ENCODE measurements at places on chromosomes 16 and 17.

DNA sequence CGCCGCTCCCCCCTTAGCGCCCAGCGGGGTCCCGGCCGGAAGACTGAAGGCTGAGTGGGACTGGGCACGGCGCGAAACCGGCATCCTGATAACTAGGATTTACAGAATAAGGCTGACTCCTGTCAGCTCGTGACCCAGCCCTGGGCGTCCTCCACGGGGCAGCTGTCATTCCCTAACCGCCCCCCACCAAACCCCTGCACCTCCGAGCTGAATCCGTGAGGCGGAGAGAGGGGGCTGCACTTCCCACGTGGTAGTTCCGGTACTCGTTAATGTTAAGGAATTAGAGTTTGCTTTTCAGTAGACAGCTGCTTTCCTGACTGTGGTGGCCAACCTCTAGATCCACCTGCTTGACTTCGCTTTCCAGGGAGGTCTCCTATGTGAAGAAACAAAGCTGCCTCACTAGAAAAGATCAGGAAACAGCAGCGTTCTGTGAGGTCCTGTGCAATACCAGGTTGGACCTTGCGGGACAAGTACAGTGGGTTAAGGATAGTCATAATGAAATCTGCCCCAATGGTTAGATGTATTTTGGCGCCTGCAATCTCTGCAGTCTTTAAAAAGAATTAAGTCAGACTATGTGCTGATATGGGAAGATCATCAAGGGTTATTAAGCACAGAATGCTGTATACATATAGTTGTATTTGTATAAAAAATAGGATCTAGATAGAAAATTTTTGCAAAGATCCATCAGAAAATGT is 1.1 kb upstream of the WBP2 start:
- peak; percentile 56 for DNase-seq

- no peak for DNase-seq
Measured at GRCh38 chr16:76670125-76670857, 393.1 kb downstream of the CNTNAP4 start.

GRCh38 chr16:62720651-62721050 is 684.4 kb upstream of the CDH8 start:
- DNase-seq, result no peak

DNA sequence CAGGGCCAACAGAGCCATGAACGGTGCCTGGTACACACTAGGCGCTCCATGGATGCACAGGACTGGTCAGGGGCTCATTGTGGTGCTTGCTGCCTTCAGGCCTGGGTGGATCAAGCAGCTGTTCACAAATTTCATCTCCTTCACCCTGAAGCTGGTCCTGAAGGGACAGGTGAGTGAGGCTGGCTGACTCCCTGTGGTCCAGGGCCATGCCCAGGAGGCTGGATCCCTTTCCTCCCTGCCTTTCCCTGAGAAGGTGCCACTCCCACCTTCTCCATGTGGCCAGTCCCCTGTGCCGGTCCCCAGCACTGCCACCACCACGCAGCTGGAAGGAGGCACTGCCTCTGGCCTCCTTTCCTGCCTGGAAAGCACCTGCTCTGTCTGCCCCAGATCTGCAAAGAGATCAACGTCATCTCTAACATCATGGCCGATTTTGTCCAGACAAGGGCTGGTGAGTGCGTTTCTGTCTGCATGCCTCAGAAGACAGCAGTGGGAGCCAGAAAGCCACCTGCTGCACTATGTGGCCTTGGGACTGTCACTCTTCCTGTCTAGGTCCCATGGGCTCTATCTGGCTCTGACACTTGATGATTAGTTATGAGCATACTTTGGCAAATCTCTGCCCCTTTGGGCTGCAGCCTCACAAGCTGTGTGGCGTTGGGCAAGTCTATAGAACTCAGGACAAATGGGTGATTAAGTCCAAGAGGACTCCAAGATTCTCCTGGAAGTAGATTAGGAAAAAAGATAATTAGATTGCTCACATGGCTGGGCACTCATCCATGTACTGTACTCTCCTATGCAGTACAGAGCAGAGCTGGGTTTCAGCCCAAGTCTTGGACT is 9.4 kb downstream of the CETP start:
- DNase-seq, result no peak

DNA sequence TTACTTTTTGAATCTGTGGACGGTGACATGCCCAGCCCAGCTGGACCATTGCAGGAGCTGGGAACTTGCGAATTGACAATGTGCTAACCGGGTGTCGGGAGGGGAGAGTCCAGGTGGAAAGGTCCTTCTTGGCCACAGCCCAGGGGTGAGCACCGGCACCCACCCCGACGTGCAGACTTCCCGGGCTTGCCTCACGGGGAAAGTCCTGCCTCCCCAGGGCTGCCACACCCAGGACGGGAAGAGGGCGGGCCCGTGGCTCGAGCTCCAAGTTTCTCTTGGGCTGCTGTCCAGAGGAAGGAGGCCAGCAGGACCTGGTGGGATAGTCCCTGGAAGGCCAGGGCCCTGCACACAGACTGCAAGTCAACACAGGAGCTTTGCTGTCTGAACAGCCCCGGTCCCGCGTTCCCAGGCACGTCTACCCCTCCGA is 17.7 kb downstream of the CARD14 start:
- DNase-seq, result no peak

- peak; percentile 69 for DNase-seq
Measured at GRCh38 chr16:62036101-62036801, at the start of gene CDH8. CDH8 (minus strand) TSS chr16:62036438; CDS start chr16:62021403, 15,035 bp downstream.

DNA sequence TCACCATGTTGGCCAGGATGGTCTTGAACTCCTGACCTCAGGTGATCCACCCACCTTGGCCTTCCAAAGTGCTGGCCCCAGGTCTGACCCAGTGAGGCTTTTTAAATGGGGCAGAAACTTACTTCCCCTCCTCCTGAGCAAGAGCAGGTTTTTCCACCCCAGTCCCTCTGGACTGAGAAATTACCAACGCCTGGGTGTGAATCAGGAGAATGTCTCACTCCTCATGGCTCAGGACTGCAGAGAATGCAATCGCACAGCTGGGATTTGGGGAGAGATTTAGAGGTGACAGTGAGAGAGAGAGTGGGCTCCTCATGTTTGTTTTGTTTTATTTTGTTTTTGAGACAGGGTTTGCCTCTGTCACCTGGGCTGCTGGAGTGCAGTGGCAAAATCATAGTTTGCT is 203.6 kb downstream of the RAB11FIP4 start:
- DNase-seq, result no peak

DNA sequence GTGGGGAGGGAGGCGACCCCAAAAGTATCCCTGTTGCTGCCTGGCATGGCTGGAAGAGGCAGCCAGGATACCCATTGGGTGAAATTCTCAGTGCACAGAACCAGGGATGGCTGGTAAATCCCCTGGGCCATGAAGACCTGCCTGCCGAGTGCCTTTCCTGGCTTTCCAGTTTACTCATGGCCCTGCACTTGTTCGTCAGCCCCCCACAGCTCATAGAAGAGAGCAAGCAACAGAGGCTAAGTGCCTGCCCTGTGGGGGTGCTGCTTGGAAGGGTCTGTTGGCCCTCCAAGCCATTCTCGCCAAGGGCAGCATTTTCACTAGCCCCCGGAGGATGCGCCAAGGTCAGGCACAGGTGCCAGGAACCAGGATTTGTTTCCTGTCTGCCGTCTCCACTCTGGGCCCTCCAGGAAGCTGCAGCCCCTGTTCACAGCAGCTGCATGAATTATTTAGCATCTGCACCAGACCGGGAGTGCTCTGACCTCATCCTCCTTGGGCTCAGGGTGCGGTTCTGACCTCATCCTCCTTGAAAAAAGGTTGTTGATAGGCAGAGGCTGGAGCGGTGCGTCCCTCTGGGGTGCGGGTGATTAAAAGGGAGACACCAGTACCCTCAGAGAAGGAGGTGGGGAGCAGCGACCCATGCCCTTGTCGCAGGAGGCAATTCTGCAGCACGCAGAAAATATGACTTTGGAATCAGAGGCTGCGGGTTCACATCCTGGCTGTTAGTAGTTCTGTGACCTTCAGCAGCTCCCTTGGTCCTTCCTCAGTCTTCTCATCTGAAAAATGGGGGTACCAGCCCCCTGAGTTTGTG is 14.2 kb upstream of the CD300A start:
- peak; percentile 66 for DNase-seq

GRCh38 chr17:74919440-74920305 is 3.4 kb downstream of the USH1G start:
- DNase-seq, result no peak

DNA sequence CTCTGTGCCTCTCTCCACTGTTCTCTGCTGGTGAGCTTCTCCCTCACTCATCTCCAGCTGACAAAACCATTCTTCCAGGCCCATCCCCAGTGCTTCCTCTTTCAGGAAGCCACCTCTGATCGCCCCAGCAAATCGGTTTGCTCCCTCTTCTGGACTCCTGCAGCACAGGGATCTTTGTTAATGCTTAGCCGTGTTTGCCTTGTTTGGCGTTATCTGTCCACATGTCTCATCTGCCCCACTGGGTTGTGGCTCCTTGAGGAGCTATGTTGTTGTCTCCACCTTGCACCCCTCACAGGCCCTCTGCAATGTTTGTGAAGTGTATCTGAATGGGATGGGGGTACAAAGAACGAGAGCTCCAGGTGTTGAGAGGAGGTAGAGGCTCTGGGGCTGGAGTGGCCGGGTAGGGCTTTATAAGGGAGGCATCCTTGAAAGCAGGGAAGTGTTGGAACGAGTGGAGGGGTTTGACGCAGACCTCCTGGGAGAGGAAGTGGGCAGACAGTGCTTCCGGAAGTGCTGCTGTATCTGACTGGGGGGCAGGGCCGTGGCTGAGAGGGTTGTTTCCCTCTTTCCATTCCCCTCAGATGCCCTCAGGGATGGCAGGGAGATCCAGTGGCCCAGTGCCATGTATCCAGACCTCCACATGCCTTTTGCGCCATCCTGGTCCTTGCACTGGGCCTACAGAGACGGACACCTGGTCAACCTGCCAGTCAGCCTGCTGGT is 27.8 kb downstream of the CASKIN2 start:
- DNase-seq, result no peak

- no peak for DNase-seq
Measured at GRCh38 chr16:50334106-50334975, 34.4 kb downstream of the BRD7 start.

DNA sequence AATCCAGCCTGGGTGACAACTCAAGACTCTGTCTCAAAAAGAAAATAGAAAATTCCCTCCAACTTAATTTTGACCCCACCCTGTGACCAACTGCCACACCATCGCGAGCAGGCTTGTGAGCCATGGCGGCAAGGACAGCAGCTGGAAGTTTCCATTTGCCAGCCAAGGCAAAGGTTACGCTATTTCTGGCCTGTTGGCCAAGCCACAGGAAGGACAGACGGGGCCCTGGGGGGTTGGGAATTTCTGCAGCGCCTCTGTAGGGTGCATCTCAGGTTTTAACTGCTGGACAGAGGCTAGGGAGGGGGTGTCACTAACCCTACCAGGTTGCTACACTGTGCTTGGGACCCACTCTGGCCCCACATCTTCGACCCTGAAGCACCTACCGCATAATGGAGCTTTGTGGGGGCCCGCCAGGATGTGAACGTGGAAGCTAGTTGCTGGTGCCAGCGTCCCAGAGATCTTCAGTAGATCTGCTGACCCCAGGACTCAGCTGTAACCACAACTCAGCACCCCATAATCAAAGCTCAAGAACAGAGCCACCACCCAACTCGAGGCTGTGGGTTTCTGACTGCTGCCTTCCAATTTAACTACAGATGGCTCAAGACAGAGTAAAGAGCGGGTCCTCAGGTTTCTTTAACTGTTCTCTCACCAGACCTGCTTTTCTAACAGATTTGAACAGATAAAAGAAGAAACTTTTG is 10.9 kb downstream of the KIFC3 start:
- DNase-seq, result peak; percentile 54

- no peak for DNase-seq
Measured at GRCh38 chr16:12868788-12869187, 32.6 kb upstream of the SHISA9 start.

GRCh38 chr16:12089492-12090150 is 113.1 kb downstream of the SNX29 start:
- peak; percentile 38 for DNase-seq

DNA sequence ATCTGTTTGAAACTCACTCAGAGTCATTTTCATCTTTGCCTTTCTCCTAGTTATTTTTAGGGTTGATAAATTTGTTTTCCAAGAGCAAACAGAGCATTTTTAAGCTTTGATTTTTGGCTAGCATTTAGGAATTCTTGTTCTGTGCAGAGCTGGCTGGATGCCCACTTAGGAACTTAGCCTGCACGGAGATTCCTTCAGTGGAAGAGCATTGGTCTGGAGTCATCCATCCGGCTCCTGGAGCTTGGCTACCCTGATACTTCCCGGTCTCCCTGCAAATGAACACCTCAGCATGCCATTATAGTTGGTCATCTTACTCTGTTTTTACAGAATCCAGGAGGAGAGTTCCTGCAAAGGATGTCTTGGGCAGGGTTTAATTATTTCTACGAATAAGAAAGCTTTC is 57.1 kb downstream of the SPECC1 start:
- DNase-seq, result peak; percentile 82

GRCh38 chr17:41071606-41072360 is 6.1 kb upstream of the KRTAP2-4 start:
- DNase-seq, result peak; percentile 66

DNA sequence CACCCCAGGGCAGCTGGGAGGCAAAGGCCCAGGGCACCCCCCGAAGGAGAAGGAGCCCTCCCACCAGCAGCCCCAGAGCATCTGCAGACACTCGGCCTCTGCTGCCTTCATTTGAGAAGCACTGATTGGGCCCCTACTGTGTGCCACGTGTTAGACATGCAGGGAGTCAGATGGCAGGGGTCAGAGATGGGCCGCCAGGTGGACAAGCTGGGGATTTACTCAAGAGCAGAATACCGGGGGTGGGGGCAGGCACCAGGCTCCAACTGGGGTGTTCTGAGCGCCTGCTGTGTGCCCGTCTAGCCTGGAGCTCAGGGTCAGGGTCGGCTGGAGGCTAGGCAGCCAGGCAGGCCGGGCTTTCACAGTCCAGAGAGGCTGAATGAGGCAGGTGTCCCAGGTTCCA is 18.7 kb downstream of the TPSG1 start:
- DNase-seq, result no peak

DNA sequence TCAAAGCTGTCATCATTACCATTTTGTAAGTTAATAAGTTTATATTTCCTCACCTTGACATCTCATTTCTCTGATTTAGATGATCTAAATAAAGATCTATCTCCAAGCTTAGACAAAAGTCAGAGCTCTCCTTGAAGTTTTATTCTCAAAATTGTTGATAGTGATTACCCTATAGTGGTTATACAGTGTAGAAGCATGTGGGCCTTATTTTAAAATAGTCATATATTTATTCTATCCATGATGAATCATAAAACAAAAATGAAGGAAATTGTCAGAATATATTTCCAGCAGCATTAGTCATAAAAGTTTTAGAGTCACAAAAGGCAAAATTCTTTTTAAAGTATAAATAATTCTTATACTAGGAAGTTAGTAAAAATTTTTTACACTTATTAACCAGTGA is 49.0 kb downstream of the RHOT1 start:
- no peak for DNase-seq

DNA sequence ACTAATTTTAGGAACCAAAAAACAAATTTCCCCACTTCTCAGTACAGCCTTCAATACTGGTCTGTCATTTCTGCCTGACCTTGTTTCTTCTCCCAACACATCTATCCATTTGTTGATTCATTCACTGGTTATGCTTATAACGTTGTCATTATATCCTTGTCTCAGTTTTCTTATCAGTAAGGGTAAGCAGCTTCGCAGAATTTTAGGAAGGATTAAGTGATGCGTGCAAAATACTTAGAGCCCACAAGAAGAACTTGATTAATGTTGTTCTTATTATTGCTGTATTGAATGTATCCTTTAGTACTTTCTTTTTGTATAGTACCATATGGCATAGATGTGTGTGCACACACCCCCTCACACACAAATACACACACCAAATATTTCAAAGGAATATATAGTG is 403.5 kb upstream of the HSBP1 start:
- no peak for DNase-seq
